Epithelial cell of esophagus (primary cell): ENCODE measurements at places on chromosomes 11 and 22.

GRCh38 chr22:40721266-40721665, 42.0 kb downstream of the MCHR1 start:
- peak; percentile 26 for DNase-seq

GRCh38 chr11:119612814-119613213, 116.2 kb downstream of the NECTIN1 start:
- DNase-seq: peak; percentile 64

- no peak for DNase-seq
Measured at GRCh38 chr11:105783216-105783615, 173.3 kb downstream of the GRIA4 start.

GRCh38 chr11:35584321-35584720, 33.9 kb upstream of the FJX1 start:
- peak; percentile 77 for DNase-seq

GRCh38 chr22:22865311-22866072, 22.1 kb upstream of the IGLL5 start:
- DNase-seq: no peak

DNA sequence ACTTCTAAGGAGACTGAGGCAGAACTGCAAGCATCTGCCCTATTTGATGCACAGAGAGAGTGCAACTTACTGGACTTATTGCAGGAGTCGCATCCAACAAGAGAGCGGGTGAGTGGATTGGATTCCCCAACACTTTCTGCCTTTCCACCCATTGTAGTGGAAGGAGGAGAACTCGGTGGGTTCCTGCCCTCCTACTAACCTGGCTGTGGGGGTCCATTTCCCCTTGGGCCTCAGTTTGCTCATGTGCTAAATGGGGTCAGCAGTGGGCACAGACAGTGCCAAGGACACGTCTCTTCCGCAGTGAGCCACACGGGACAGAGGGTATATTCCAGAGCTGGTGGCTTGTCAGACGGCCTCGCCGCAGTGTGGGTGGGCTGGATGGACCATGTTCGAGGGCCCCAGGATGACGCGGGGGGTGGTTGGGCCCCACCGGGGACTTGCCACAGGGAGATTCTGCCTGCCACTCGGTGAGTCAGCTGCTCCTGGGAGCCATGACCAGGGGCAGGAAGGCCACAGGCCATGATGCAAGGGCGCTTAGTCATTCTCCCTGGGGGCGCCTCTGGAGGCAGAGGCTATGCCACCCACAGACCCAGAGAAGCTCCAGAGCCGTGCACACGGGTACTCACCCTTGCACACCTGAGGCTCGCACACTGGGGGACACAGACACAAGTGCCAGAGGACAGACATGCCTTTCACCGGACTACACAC, 8.2 kb downstream of the ALX4 start:
- DNase-seq: no peak

DNA sequence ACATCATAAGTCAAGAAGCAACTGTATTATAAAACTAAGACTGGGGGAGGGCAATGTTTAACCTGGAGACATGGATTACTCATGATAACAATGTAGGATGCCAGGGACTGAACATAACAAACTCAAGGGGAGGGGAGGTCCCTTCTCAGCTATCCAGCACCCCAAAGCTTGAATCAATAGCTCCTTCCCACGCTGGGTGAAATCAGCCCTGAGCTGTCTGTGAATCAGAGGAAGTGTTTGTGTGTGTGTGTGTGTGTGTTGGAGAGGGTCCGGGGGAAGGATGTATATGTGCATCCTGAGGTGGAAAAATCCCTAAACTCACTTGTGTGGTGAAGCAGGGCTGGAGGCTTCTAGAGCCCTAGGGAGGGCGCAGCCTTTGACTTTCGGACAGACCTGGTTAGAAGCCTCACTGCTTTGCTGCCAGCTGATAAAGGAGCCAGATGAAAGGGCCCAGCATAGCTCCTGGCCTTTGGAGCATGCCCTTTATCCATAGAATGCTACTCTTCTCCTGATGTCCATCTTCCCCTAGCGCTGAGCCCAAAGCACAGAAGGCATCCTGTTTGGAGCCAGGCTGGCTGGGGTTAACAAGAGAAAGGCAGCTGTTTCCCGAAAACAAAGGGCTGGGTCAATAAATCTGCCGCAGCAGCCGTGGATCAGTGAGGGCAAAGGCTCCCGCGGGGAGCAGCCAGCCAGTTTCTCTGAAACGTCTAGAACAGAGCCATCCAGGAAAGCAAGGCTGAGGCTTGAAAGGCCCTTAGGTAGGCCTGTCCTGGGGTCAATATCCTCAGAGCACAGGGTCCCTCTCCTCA, 35.8 kb downstream of the TNKS1BP1 start:
- peak; percentile 95 for DNase-seq
